ENCODE measurements at places on chromosomes 1 and 21.

GRCh38 chr1:221439747-221440501 is 302.0 kb downstream of the DUSP10 start:
- no peak for DNase-seq

GRCh38 chr1:62299426-62300200 is 19.6 kb downstream of the KANK4 start:
- DNase-seq: peak; percentile 68

DNA sequence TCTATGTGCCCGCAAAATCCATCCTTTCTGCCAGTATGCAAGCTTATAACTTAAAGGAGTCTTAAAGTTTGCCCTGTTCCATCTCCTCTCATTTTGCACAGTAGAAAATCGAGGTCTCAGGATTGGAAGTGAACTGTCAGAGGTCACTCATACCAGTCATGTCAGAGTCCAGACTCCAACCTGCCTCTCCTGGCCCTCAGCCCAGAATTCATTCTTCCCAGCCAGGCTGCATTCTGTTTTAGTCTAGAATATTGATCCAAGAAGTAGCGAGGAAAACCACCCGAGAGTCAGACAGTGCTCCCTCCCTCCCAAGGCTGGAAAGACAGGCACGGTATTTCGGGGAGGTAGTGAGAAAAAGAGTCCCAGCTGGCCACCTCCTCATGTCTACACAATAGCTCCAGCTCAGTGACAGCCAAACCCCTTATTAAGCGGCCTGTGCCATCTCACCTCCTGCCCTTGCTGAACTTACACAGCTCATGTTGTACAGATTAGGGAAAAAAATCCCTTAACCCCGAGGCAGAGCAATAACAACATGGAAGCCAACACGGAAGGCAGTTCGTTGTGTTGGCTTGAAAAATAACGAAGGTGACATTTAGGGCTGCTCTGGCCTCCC is 89.4 kb downstream of the OMA1 start:
- DNase-seq: no peak

- DNase-seq: no peak
Measured at GRCh38 chr21:24693779-24694178, 913.5 kb downstream of the MRPL39 start.

DNA sequence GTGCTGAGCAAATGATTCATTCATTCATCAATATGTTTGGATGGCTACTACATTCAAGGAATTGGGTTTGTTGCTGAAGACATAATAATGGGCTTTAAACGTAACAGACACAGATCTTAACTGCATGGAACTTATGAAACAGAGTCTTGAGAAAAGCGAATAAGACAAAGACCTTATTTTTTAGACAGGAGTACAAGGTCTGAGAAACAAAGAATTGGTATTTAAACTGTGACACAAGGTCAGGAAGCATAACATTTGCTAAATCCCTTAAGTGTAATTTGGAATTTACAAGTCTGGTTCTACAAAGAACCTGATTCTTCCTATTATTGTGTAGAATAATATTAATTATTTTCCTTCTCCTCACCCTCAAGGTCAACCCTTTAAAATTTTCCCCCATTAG is 565.4 kb upstream of the RGS18 start:
- DNase-seq: no peak

- no peak for DNase-seq
Measured at GRCh38 chr1:41611932-41612450, 127.5 kb upstream of the EDN2 start.

- no peak for DNase-seq
Measured at GRCh38 chr1:205933671-205934618, 9.3 kb downstream of the SLC26A9 start.

- DNase-seq: no peak
Measured at GRCh38 chr1:176989023-176989422, 175.5 kb downstream of the ASTN1 start.

GRCh38 chr1:65478379-65479026 is 58.0 kb downstream of the LEPR start:
- no peak for DNase-seq

DNA sequence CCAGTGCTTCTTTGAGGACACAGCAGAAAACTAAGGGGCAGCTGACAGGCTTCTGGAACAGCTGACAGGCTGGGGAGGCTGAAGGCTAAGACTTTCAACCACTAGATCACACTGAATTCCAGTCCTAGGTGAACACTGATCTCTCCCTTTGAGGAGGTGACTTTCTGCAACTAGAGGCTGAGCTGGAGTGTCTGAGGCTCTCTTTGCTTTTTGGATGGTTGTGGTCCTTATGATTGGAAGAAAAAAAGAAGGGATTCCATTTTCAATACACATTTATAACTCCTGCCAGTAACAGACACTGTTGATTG is 1.4 kb downstream of the IL6R start:
- no peak for DNase-seq

DNA sequence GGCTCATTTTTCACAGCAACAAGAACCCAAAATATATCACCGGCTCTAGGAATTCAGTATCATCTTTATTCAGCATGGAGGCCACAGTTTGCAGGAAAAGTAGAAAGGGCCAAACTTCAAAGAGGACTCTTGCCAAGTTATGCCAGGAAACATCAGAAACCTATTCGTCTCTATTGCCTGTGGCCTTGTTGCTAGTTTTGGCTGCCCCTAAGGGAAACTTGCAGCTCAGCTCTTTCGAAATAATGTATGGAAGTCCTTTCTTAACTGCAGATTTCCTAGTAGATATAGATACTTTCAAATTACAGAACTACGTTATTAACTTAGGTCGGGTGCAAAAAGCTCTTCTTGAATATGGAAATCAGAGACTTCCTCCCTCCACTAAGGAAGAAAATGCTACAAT is 4.2 kb upstream of the NENF start:
- no peak for DNase-seq

DNA sequence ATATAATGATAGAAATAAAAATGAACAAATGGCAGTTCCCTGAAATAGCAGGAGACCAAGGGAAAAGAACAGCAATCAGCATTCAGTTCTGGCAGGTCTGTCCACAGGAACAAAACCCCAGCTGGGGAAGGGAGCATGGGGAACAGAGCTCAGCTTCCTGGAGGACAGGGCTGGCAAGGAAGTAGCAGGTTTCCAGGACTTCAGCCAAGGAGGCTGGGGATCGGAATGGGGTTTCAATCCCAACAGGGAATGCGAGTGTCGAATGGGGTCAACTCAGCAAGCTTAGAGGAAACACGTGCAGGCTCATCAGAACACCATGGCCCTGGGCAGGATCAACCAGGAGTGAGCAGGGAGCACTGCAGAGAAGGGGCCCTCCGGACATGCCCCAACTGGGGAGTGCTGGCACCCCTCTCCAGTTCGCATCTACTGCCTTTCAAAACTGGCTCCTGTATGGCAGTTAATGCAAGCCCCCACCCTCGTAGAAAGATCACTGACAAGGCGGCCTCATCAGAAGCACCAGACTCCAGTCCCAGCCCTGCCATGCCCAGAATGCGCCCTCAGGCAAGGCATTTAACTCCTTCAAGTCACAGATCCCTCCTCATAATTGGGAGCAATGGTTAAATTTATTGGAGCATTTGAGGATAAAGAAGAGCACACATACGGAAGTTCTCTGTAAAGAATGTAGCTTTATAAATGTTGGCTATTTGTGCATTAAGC is 72.4 kb downstream of the SEC16B start:
- DNase-seq: no peak

GRCh38 chr1:239260842-239261241 is 125.5 kb upstream of the CHRM3 start:
- no peak for DNase-seq

GRCh38 chr1:41493117-41493536 is 8.6 kb upstream of the EDN2 start:
- DNase-seq: no peak

GRCh38 chr1:181429462-181429861 is 53.9 kb upstream of the CACNA1E start:
- no peak for DNase-seq

DNA sequence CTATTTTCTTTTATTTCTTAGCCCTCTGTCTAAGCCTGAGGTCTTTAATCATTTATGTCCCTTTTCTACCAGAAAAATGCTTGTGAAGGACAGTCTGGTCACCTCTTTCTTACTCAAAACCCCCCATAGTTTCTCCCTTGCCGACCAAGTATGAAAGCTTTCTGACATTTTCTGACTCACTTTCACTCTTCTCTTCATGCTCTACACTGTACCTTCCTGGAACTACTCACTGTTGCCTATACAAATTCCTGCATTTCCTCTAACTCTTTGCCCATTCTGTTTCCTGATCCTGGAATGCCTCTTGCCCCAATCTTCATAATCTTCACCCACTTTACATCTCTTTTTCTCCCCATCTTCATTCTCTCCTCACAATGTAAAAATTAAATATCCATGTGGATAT is 380.0 kb downstream of the HHIPL2 start:
- no peak for DNase-seq

DNA sequence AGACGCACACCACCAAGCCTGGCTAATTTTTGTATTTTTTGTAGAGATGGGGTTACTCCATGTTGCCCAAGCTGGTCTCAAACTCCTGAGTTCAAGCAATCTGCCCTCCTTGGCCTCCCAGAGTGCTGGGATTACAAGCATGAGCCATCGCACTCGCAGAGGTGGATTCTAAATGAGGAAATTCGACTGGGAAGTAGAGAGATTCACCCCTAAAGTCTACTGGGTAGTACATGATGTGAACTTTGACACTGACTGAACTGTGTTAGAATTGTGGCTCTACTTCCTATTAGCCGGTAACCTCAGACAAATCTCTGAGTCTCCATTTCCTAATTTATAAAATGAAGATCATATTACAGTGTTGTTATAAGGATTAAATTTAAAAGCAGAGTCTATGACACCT is 276.0 kb upstream of the NR5A2 start:
- DNase-seq: no peak

DNA sequence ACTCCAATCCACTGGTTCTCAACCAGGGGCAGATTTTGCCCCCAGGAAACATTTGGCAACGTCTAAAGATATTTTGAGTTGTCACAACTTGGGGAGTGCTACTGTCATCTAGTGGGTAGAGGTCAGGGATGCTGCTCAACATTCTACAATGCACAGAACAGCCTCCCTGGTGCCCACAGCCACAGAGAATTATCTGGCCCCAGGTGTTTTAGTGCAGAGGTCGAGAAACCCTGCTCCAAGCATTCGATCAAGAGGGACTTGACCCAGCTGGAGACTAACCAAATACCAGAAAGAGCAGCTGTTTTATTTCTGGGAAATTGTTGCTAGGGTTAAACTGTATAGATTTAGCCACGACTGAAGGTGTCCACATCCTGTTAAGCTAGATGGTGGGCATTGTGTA is 19.2 kb downstream of the CD247 start:
- DNase-seq: no peak

DNA sequence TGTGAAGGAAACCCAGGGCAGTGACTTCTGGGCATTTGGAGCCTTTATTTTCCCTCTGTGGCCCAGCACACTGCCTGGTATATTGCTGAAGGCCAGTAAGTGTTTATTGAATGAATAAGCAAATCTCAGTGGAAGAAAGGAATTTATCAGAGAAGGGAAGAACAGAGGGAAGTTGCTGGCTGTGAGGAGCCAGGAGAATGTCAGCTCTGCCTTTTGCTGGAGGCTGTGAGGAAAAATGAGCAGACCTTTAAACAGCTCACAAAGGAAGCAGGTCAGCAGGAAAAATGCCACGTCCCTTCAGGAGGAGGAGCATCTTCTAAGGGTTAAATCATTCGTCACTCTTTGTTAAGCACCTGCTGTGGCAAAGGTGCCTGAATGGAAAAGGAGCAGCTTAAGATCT is 75.9 kb downstream of the GIPC2 start:
- no peak for DNase-seq

DNA sequence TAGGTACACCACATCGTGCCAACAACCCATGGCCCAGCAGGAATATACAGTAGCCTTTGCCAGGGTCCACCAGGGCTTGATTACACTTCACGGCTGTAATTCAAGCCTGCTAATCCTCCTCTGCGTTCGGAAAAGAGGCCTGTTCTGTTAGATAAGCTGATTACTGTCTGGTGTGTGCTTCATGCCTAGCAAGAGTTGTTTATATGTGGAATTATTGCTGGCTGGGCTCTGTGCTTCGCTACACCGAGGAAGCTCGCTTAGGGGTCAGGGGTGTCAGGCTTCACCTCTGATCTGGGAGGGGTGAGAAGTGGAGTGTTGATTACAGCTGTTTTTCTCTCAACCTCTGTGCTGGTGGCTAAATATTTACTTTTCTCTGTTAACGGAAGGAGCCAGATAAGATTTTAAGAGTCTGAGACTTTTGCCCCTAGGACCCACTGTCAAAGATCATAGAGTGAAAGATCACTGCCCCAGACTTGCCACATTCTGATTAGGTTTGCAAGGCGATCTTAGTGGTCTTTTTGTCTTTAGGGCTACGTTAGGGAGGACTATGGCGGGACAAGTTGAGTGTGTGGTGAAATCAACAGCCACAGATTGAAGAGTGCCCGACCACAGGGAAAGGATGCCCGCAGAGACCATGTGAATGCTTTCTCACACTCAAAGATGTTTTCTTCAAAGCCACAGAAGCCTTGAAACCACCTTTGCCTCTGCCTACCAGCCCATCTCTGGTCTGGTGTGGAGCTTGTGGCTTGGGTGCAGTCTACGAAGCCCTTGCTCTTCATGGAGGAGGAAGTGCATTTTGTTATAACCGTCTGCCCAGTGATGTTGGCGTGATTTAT is 216.1 kb downstream of the PBX1 start:
- DNase-seq: no peak

GRCh38 chr1:109622895-109623294 is 3.3 kb downstream of the AMPD2 start:
- DNase-seq: no peak

DNA sequence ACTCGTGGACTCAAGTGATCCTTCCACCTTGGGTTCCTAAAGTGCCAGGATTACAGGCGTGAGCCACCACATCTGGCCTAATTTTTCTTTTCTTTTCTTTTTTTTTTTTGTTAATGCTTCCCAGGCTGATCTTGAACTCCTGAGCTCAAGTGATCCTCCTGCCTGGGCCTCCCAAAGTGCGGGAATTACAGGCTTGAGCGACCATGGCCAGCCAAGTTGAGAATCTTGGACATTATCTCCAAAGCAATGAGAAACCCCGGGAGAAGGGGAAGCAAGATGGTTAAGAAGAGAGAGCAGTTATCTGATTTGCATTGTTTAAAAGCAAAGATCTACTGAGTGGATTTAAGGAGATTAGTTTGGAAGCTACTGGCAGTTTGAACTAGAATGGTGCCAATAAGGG is 9.1 kb downstream of the HIPK1 start:
- no peak for DNase-seq

GRCh38 chr1:95195046-95195445 is 39.0 kb upstream of the RWDD3 start:
- DNase-seq: no peak

DNA sequence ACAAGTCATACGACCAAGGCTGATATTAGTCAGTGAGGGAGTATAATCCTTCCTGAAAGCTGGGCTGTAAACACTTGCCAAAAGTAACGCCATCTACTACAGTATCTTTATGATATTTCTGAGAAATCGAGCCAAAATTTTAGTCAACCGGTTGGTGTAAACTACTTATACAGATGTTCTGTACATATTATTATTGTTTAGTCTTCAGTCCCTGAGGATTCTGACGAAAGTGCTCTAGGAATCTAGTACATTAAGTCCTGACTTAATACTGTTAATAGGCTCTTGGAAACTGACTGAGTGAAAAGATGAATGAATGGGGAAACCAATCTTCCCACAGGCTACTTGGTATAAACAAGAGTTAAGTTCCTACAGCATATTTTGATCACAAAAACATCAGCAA is 274.3 kb downstream of the USP25 start:
- no peak for DNase-seq
